Activated CD8-positive, alpha-beta memory T cell treated with anti-CD3 and anti-CD28 coated beads for 1 hour (primary cell): ENCODE measurements at places on chromosomes 3 and 15.

DNA sequence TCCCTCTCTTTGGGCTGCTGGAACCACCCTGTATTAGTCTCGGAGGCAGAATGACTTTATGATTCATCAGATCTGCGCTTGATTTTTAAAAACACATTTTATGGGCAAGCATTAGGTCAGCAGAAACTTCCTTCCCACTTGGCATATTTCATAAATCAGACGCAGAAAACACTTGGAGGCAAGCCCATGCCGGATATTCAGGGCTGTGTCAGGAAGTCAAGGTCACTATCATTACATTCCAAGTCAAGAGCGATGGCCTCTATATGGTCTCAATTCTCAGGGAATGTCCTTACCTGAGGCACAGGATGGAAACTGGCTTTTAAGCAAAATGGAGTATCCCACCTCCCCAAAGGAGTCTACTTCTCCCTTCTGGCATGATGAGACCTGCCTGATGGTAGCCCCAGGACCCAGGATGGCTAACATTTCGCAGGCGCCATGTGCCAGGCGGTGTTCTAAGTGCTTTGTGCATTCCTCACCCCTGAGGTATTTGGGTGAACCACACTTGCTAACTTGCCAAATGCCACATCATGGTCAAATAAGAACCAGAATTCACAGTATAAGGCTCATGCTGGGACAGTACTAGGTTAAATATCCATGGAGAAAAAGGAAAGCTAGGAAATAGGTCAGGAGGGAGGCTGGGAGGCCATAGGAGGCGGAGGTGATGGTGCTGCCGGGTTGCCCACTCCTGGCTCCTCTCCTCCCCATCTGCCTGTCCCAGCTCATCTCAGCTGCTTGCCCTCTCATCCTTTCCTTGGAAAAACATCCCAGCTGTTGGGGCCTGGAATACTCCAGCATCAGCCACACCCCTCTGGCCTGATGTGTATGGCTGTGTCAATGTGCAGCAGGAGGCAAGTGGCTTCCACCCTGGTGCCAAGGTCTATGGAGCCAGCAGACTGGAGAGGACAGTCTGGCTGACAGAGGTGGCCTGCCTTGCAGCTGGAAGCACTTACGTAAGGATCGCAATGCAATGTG, 18.8 kb downstream of the BCL2L10 start:
- no peak for DNase-seq

GRCh38 chr3:21534462-21534861, 216.5 kb downstream of the ZNF385D start:
- DNase-seq, result no peak

- no peak for DNase-seq
Measured at GRCh38 chr15:71451130-71451529, 335.9 kb downstream of the THSD4 start.

GRCh38 chr15:29913528-29914135, 91.4 kb upstream of the TJP1 start:
- no peak for DNase-seq

GRCh38 chr3:13077431-13078162, 4.4 kb upstream of the IQSEC1 start:
- no peak for DNase-seq

DNA sequence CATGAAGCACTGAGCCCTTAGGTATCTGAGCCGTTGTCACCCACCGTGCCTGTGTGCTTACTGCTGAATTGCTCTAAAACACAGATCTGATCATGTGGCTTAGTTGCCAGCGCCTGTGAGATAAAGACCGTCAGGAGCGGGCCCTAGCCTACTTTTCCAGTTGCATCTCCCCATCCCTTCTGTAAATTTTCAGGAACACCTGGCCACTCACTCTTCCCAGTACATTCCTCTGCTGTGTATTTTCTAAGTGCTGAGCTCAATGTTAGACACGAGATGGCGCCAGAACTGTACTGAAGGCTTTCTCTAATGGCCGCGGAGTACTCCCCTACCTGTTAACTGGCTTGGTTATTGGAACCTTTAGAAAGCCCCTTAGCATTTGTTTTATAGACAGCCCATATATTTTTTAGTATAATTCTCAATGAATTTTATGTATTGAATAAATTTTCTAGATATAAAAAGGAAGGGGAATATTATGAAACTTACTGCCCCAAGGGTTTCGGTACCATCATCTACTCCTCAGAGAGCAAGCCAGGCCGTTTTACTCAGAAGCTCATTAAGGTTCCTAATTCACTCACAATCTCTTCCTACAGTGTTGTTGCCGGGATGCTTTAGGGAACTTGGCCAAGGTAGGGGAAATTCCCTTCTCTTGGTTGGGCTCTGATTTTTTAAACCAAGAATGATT, 16.7 kb upstream of the WNT7A start:
- DNase-seq, result no peak

DNA sequence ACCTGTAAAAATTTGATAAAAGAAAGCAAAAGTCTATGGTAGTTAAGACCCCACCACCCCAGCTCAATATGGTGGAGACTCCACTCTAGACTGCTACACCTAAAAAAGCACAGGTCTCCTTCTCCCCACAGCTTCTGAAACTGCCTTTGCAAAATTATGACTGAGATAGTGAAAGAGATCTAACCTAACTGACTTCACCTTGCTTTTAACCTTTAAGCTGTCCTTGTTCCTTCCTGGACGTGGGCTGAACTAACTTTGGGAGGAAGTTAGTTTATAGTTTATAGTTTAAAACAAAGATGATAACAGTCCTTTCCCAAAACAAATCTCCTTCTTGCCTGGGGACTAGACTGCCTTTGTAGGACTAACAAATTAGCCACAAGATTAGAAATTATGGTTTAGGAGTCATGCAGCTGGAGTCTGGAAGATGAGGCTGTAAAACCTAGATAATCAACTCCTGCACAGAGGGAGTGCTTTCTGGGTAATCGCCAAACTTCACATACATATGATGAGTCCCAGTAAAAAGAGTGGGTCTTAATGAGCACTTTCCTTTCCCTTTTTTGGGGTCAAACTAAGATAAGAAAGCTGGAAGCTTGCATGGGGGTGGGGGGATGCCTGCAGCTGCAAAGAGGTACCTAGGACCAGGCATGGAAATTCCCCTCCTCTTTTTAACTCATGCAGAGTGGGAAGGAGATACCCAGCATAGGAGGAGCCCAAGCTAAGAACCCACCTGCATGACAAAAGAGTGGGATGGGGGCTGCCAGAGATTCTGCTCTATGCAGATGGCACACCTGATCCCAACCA, 17.5 kb downstream of the CCR8 start:
- DNase-seq, result no peak

DNA sequence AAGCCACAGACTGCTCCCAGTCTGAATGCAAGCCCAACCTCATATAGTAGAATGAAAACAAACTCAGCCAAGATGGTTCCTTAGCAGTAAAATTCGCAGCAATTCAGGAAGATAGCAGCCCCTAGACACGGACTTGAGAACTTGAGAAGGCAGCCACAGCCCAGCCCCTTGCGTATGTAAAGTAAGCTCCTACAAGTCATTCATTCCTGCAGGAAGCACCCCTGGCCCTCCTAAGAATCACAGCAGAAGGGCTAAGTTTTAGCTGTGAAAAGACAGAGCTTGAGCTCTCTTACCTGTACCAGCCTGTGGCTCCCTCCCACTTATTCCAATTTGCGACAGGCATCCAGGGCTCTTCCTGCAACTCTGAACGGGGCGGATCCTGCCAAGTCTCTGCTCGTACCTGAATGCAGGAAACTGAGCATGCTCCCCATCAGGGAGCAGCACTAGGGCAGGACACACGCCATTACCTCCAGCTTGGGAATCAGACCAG, 136.4 kb downstream of the MAGI1 start:
- no peak for DNase-seq

GRCh38 chr3:39809181-39809994, at the start of gene MYRIP:
TSS of gene MYRIP (plus strand) at chr3:39809609. CDS start at chr3:39900817, 91,208 bp downstream.
- no peak for DNase-seq

DNA sequence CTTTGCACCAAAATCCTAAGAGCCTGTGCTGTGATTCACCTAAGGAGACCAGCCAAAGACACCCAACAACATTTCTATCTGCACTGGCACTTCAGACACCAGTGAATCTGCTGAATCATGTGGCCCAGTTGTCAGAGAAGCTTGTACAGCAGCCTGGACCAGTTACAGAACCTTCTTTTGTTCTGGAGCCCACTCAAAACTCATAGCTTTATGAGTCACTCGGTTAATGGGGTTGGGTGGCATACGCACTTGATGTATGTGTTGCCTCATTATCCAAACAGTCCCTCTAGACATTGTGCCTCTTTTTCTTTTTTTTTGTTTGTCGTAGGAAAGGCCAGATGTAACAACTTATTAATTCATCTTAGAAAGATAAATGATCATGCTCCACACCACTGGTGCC, 25.6 kb upstream of the GOLGA6L2 start:
- no peak for DNase-seq

DNA sequence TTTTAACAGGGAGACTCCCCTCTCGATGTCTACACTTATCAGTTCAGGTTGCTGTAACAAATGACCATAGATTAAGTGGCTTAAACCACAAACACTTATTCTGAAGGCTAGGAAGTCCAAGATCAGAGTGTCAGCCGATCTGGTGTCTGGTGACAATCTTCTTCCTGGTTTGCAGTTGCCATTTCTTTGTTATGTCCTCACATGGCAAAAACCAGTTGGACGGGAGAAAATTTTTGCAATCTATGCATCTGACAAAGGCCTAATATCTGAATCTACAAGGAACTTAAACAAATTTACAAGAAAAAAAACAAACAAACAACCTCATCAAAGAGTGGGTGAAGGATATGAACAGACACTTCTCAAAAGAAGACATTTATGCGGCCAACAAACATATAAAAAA, 116.9 kb upstream of the FOXB1 start:
- no peak for DNase-seq
